ENCODE measurements at places on chromosomes 2 and 18. TPM values are rescaled to one million over a fixed set of nuclear protein-coding genes. Genes with fewer than 3 reads are reported as not detected.

The HOXD4 gene
- not detected for total RNA-seq

The SP140 gene
- 86.4 TPM for total RNA-seq

The SP5 gene
- total RNA-seq: not detected

The DNAJC10 gene
- total RNA-seq: 44.0 TPM

The SH3RF3 gene
- total RNA-seq: 0.43 TPM

The PSMA8 gene
- 1.2 TPM for total RNA-seq

The INHA gene
- not detected for total RNA-seq

The CASP8 gene
- 92.2 TPM for total RNA-seq

The CNTNAP5 gene
- not detected for total RNA-seq

The FAM124B gene
- 0.58 TPM for total RNA-seq

The VWC2L gene
- not detected for total RNA-seq

The GAREM1 gene
- total RNA-seq: not detected

The SKA1 gene
- total RNA-seq: 27.6 TPM

The HRH4 gene
- total RNA-seq: 0.17 TPM

The ZFAND2B gene
- 54.4 TPM for total RNA-seq

The ATRAID gene
- 70.7 TPM for total RNA-seq

The ZSCAN30 gene
- 18.7 TPM for total RNA-seq

The ADD2 gene
- 18.8 TPM for total RNA-seq

The OTOS gene
- total RNA-seq: not detected

The RNF152 gene
- not detected for total RNA-seq

The REG1B gene
- total RNA-seq: not detected

The POTEE gene
- total RNA-seq: 0.45 TPM

The COL3A1 gene
- not detected for total RNA-seq

The RND3 gene
- not detected for total RNA-seq

The SCTR gene
- total RNA-seq: not detected

The TBR1 gene
- total RNA-seq: 0.18 TPM

The THUMPD2 gene
- 11.8 TPM for total RNA-seq

The SGPP2 gene
- total RNA-seq: 0.53 TPM

The C2orf81 gene
- total RNA-seq: 3.3 TPM

The UGT1A4 gene
- not detected for total RNA-seq

The ADNP2 gene
- total RNA-seq: 19.3 TPM

The SCN7A gene
- not detected for total RNA-seq

The SPATA3 gene
- total RNA-seq: not detected

The SRD5A2 gene
- total RNA-seq: not detected

The GALNT14 gene
- not detected for total RNA-seq

The ZNF396 gene
- 0.98 TPM for total RNA-seq

The CYP27A1 gene
- total RNA-seq: 0.10 TPM

The LRP2 gene
- total RNA-seq: 0.02 TPM

The L3MBTL4 gene
- 0.07 TPM for total RNA-seq

The PHOSPHO2 gene
- 3.5 TPM for total RNA-seq

The RMC1 gene
- 59.3 TPM for total RNA-seq

The LOXL3 gene
- 0.07 TPM for total RNA-seq

The ALPI gene
- total RNA-seq: not detected

The KCNJ13 gene
- not detected for total RNA-seq

The SPP2 gene
- not detected for total RNA-seq

The MGAT4A gene
- total RNA-seq: 95.2 TPM

The SFXN5 gene
- 8.0 TPM for total RNA-seq

The CFAP221 gene
- not detected for total RNA-seq

The ROCK2 gene
- 20.4 TPM for total RNA-seq

The LNPK gene
- 36.9 TPM for total RNA-seq

The NEB gene
- total RNA-seq: 0.58 TPM

The CEBPZOS gene
- total RNA-seq: 34.0 TPM

The IL1F10 gene
- not detected for total RNA-seq

The LRP1B gene
- not detected for total RNA-seq

The CRYGC gene
- not detected for total RNA-seq

The ATP9B gene
- 25.0 TPM for total RNA-seq

The NLRC4 gene
- total RNA-seq: not detected

The NYAP2 gene
- not detected for total RNA-seq

Measured in activated naive CD4-positive, alpha-beta T cell treated with anti-CD3 and anti-CD28 coated beads, Interleukin-2, amount 10 ng/mL, durations not matched to agents 5 hours and 36 hours (primary cell).